ENCODE measurements at places on chromosomes 2 and 18.

DNA sequence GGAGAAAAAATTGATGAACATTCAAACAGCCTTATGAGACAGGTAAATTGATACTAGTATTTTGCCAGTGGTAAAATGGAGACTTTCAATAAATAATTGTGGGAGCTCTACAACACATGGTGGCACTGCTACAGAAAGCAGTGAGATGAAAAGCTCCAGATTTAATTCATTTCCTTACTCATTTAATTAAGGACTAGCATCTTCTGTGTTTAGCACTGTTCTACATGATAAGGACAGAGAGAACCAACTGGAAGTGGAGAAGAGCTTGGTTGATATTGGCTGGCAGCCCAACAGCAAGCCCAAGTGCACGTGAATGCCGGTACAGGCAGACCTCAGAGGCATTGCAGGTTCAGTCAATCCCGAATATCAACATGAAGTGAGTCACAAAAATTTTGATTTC lies 470.4 kb upstream of the MYT1L start:
- no peak for DNase-seq

- DNase-seq: no peak
Observed at GRCh38 chr2:218438596-218438995, 19.7 kb downstream of the VIL1 start.

- DNase-seq: no peak
Observed at GRCh38 chr2:60509066-60509465, 44.4 kb downstream of the BCL11A start.

GRCh38 chr2:159996792-159997546 lies 65.4 kb downstream of the PLA2R1 start:
- no peak for DNase-seq

- no peak for DNase-seq
Observed at GRCh38 chr18:55475916-55476315, 112.1 kb downstream of the TCF4 start.

- no peak for DNase-seq
Observed at GRCh38 chr2:63862806-63863205, 21.1 kb downstream of the UGP2 start.

DNA sequence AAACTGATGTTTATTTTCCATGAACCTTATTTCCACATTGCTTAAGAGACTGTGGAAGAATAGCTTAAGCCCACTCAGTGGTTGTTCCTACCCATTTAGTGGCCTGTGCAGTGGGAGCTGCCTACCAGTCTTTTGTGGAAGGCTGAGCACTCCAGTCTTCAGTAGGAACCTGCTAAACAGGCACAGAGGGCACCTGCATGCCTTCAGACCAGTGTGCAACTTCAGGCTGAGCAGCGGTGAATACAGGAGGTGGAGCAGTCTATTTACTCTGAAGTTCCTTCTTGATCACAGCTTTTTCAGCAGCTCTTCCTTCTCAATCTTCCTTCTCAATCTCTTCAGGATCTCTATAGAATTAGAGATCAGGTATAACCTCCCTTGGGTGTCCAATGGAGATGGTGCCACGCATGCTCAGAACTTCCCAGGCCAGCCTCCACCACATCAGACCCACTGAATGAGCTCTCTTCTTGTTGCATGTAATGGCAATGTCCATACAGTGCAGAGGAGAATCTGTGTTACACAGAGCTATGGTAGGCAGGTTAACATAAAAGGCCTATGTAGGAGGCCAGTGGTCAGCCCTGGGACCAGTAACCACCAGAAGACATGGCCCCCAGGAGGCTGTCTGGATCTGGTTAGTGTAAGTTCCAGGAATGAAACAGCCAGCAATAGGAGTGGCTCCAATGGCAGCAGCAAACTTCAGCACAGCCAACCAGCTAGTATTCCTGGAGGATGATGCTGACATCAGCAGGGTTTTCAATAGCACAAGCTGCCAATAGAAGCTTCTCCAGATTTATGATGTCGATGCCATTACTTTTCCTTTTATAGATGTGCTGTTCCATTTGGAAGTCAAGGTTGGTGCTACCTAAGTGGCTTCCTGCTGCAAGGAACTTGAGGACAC lies 47.9 kb upstream of the MAT2A start:
- no peak for DNase-seq

DNA sequence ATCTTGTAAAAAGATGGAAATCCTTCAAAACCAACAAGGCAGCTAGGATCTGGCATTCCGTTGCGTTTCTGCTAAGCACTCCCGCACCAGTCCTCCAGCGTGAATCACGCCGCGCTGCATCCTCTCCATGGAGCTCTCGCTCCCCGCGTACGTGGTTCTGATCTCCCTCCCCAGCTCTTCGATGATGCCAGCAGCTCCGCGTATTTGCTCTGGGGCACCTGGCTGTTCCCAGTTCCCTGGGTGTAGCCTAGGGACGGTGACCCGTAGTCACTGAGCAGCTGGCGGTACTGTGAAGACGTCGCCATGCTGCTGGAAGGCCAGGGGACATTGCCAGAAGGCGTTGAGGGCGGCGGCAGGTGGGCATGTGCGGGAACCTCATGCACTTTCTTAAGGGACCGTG lies 407.5 kb downstream of the RNF144A start:
- no peak for DNase-seq

- DNase-seq: no peak
Observed at GRCh38 chr2:45814951-45815621, 163.6 kb downstream of the PRKCE start.

DNA sequence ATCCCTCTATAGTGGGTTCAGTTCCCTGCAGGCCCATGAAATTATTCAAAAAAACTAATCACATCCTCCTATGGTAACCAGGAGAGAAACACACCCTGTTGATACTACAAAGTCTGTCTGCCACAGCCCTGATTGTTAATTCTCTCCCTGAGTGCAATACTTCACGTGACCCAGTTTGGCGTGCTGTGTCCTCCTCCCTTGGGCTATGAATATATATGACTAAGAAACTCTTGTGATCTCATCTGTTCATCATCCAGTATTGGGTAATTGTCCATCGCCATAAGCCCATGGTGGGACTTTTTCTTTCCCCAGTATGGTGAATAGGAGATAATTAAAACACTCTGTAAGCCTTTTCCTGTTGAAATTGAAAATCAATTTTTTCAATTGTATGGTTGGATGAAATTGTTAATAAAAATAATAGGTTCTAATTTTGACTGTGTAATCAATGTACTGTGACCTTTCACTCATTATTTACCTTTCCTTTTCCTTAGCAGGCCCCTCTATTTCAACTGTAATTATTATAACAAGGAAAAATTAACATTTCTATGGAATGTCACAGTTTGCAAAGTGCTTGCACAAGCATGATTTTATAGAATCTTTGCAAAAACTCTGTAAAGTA lies 1822.6 kb downstream of the SUCLG1 start:
- no peak for DNase-seq

GRCh38 chr18:79005653-79006052 lies 26.0 kb downstream of the SALL3 start:
- DNase-seq: no peak

DNA sequence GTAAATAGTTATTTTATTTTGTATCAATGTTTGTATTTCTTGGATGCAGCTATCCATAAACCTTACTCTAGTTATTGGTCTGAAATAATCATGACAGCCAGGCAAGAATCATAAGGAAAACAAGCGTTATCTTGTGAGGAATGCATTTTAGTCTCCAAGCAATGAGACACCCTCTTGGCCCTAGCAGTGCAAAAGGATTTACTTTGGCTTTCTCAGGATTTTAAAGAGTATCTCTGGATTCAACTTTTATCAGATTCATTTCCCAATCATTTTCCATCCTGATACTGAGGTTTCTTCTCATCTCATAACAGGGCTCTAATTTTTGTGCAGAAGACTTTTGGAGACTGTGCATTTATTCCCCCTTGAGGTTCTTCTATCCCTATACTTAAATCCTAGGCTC lies 480.8 kb downstream of the TMX3 start:
- no peak for DNase-seq

DNA sequence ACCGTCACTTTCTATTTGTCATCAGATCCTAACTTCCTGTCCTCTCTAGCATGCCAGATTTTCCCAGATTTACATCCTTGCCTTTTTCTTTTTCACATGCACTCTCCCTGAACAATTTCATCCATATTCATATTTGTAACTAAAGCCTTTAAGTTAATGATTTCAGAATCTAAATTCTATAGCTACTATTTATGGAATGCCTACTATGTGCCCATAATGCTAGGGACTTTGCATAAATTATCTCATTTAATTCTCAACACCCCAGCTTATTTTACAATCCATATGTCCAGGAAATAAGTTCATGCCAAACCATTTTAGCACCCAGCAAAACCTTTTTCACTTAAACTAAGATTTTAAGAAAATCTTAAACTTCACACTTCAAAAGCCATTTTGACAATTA lies 531.9 kb downstream of the NUP35 start:
- DNase-seq: no peak

DNA sequence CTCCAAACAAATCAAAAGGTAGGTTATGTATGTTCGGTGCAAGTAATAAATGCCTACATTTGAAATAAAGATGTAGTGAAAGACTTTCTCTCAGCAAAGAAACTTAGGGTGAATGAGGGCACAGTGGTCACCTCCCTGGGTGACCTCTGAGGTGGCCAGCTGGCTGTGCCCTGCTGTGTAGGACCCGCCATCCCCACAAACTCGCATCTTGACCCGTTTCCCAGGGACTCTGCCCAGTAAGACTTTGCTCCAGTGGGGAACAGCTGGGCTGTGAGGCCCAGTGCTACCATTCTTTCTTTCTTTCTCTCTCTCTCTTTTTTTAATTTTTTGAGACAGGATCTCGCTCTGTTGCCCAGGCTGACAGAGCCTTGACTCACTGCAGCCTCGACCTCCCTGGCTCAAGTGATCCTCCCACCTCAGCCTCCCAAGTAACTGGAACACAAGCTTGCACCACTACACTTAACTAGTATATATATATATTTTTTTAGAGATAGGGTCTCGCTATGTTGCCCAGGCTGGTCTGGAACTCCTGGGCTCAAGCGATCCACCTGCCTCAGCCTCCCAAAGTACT lies 8.2 kb upstream of the GAREM2 start:
- DNase-seq: no peak

GRCh38 chr18:11847811-11848210 lies 3.4 kb upstream of the CHMP1B start:
- no peak for DNase-seq

GRCh38 chr2:46422717-46423394 lies 56.5 kb upstream of the TMEM247 start:
- no peak for DNase-seq

DNA sequence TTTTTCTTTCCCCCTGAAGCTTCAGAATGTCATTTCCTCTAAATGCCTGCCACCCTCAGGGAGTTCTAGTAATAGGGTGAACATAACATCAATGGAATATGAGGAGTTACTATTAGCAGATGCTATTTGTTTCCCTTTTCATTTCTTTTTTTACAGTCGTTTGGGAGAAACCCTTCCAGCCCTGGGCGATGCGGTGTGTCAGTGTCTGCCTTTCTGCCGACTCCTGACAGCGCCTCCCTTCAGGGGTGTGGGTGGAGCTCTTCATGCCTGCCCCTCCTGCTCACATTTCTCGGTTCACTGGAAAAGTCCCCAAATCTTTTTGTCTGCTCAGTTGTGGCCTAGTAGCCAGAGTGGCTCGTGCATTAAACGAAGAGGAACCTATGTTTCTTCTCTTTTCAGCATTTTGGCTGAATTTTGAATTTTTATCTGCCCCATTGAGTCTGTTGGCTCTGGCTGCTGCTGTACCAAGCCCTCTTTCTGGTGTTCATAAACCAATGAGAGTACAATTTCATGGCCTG lies 72.3 kb downstream of the FMNL2 start:
- DNase-seq: no peak

GRCh38 chr2:14557111-14557510 lies 75.4 kb upstream of the LRATD1 start:
- DNase-seq: no peak

GRCh38 chr2:8096484-8096883 lies 585.4 kb upstream of the ID2 start:
- DNase-seq: no peak

GRCh38 chr2:172342078-172342477 lies 85.3 kb upstream of the ITGA6 start:
- DNase-seq: no peak

DNA sequence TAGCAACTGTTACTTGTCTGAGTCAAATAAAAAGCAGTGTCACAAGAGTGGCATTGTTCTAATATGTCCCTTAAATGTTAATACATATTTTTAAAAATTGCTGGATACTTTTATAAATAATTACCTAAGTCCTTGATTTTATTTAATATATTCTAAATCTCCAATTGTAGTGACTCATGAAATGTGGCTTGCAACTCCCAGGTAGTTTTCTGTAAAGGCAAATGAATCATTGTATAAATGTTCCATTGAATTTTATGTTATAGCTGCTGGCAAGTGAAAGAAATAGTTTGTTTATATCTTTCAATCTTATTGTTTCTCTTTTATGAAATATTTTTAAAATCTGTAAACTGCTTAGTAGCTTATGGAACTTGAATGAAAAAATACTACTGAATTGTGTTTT lies 32.7 kb upstream of the C1GALT1C1L start:
- no peak for DNase-seq

- no peak for DNase-seq
Observed at GRCh38 chr2:66426244-66427111, 8.4 kb upstream of the MEIS1 start.

GRCh38 chr18:46657115-46657955 lies at the start of gene LOXHD1:
Gene LOXHD1, minus strand, starts transcription at chr18:46657220. Its CDS starts 187 bp downstream, at chr18:46657033.
- no peak for DNase-seq

GRCh38 chr2:206876216-206876860 lies 63.0 kb upstream of the CPO start:
- no peak for DNase-seq

- no peak for DNase-seq
Observed at GRCh38 chr2:18560797-18561085, 288 bp upstream of the RDH14 start.

DNA sequence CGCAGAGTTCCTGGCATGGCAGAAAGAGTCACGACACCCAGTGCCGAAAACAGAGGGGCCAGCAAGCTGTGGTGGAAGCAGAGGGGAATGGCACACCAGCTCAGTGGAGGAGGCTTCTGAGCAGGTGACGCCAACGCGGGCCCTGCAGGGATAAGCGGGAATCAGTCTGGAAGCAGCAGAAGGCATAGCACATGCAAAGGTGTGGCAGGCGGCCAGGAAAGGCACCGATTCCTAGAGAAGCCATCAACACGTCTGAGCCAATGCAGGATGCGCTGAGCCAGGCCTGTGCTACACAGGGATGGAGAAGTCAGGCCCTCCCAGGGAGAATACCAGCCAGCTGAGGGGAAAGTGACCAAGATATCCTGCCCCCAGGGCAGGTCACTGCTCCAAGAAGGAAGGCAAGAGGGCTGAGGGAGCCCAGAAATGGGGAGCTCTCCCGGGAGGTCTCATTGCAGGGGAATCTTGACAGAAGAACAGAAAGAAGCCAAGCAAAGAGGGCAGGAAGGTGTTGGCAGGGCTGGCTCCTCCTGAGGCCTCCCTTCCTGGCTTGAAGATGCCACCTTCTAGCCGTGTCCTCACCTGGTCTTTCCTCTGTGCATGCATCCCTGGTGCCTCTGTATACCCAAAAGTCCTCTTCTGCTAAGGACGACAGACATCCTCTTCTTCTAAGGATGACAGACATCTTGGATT lies 16.3 kb downstream of the TEX51 start:
- no peak for DNase-seq

- no peak for DNase-seq
Observed at GRCh38 chr2:105854972-105855371, 110.3 kb downstream of the NCK2 start.

GRCh38 chr2:64976276-64976675 lies 12.9 kb upstream of the SLC1A4 start:
- DNase-seq: no peak

GRCh38 chr2:232530626-232531260 lies 4.8 kb downstream of the CHRND start:
- DNase-seq: no peak

GRCh38 chr2:48719480-48720177 lies 35.9 kb downstream of the LHCGR start:
- DNase-seq: no peak

Measured in activated T-cell treated with anti-CD3 and anti-CD28 coated beads, Interleukin-2, amount 50 U/mL, for 24 hours (primary cell).